Progenitor cell of endocrine pancreas (in vitro differentiated cells): ENCODE measurements at places on chromosomes 2 and 18. TPM values are rescaled to one million over a fixed set of nuclear protein-coding genes. Genes with fewer than 3 reads are reported as not detected.

RUFY4 gene
- not detected in 2 replicates for total RNA-seq

MARCHF4 gene
- total RNA-seq, result 2.0 and 2.2 TPM in 2 replicates

PAPOLG gene
- 28.1 and 31.8 TPM in 2 replicates for total RNA-seq

SLC23A3 gene
- 1.7 and 2.8 TPM in 2 replicates for total RNA-seq

THAP4 gene
- total RNA-seq, result 55.8 and 61.0 TPM in 2 replicates

SERPINB10 gene
- total RNA-seq, result not detected in 2 replicates

PLCL1 gene
- 41.1 and 48.3 TPM in 2 replicates for total RNA-seq

SETBP1 gene
- 30.8 and 32.2 TPM in 2 replicates for total RNA-seq

KCNJ13 gene
- total RNA-seq, result 0.89 and 1.0 TPM in 2 replicates
